ENCODE measurements at places on chromosomes 13 and 19.

DNA sequence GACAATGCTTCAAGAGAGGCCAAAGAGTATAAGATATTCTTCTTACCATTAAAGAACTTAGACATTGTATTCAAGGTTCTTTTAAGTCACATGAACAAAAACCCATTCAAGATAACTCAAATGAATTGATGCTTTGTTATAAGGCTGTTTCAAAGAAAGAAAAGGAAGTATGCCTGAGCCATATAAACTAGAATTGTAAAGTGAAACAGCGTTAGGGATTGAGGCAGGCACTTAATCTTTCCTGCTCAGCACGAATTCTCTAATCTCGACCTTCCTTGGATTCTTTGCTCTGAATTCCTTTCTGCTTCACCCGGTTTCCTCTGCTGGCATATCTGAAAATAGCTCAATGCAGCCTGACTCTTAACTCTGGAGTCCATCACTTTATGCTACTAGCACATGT lies 595.4 kb downstream of the DIAPH3 start:
- DNase-seq, result no peak

DNA sequence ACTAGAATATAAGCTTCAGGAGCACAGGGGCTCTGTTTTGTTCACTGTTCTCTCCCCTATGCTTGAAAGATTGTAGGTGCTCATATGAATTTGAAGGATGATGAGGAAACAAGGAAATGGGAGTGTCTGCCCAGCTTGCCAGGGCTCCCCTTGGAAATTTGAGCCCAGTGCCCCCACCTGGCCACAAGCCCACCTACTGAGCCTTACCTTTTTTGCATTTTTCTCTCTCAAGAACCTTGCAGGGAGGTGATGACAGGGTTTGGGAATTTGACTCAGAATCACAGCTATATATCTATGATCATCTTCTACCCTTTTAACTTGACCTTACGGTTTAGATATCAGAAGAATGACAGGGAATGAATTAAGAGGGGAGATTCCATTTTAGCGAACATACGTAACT lies 33.8 kb downstream of the SERP2 start:
- DNase-seq, result no peak

DNA sequence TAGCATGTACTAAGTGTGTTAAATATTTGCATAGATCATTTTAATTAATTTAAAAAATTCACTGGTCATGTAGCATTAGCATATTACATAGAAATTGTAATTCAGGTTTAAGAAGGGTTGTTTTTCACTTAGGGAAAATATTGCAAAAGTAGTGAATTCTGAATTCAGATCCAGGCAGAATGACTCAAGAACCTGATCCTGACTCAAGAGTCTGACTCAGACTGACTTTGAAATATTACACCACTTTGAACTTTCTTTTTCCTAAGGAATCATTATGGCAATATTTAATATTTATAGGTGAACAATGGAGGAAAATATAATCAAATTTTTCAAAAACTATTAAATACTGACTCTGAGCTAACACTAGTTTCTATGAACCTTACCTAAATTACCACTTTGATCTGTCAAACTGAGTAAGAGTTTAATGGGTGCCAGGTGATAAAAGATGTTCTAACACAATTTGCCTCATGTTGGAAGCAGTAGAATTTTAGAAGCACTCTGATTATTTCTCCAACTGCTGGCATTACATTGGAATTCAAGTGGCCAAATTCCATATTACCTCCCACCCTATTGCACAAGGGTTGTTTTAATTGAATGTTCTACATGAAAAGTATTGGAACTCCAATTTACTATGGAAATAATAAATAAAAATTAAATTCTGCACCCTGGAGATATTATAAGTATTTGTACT lies 261.6 kb downstream of the SLITRK1 start:
- no peak for DNase-seq

GRCh38 chr13:65472336-65472735 lies 1757.8 kb downstream of the PCDH9 start:
- no peak for DNase-seq

GRCh38 chr19:7214324-7215089 lies 79.7 kb downstream of the INSR start:
- no peak for DNase-seq

GRCh38 chr19:35925501-35925900 lies 10.7 kb upstream of the LRFN3 start:
- DNase-seq, result no peak

DNA sequence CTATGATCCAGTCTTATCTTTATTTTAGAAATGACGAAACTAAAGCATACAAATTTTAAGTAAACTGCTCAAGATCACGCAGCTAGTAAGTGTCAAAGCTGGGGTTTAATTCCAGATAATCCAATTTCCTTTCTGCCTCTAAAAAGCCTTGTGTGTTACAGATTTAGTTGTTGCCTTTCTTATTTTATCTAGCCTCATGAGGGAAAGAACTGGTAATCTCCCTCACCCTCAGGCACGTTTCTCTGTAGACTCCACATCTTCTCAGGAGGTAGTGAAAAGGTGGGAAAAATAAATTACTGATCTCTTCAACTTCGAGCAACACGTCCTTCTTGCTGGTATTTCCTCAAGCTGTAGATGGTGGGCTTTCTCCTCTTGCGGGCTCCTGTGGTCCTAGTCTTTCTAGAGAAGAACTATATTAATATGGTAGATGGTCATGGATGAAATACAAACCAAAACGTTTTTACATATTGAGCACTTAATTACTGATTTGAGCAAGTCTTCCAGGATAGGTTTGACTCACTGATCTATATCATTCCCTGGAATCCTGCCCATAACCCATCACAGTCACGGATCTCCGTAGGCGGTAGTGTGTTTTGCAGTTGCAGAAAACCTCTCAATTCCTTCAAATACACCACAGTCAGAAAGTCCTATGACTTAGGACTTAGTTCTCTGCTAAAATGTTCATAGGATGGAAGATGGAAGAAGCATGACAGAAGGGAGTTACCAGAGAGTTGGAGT lies 519.5 kb downstream of the DCT start:
- DNase-seq, result no peak
